Stimulated activated CD8-positive, alpha-beta memory T cell treated with anti-CD3 and anti-CD28 coated beads, Interleukin-4, amount 100 ng/mL, for 1 hour (primary cell): ENCODE measurements at places on chromosomes 1 and 21.

DNA sequence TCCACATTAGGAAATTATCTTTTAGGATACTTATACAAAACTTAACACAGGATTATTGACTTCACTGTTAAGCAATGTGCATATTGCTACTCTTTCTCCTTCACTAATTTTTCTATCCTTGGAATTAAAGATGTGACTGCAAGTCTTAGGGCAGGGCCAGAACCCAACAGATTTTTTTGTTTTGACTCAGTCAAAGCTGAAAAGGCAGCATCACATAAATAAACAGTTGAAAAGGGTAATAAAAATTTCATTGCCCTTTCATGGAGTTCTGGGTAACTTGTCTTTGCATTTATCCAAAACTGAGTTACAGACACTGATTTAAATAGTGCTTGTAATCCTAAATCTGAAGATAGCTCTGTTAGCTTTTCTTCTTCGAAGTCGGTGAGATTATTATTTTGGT, 1.9 kb upstream of the TMEM35B start:
- no peak for DNase-seq

DNA sequence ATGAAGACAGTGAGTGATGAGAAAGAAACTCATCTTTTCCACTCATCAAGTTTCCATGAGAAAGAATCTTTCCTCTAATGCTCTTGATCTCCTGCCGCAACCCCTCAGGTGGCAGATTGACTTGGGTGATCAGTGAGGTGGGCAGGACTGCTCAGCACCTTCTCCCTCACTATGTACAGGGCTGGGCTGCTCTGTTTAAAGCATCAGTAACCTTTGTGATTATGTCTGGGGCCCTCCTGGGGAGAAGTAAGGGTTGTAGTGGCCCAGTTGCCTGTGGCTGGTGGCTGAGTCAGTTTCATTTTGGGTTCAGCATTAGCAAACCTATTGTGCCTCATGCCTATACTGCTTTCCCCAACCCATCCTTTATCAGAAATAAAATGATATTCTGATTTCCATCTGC, 366.0 kb downstream of the TTLL7 start:
- DNase-seq: no peak

- DNase-seq: peak; percentile 7
Observed at GRCh38 chr1:21289700-21290545, at the start of gene ECE1. Gene ECE1 (minus strand): TSS chr1:21290463. CDS start chr1:21290414, 49 bp downstream.

DNA sequence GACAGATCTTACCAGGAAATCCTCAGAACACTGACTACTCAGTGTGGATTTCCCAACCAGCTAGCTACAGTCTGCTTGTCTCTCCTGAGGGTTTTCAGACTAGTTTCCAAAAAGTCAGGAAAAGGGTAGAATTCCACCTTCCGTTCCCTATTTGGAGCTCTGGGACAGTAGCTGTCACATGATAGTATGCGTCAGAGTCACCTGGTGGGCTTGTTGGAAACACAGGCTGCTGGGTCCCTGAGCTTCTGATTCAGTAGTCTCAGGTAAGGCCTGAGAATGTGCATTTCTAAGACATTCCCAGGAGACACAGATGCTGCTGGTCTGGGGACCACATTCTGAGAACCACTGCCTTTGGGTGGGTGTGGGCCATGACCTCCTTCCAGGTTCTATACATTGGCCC, 272.5 kb downstream of the DISC1 start:
- DNase-seq: no peak

DNA sequence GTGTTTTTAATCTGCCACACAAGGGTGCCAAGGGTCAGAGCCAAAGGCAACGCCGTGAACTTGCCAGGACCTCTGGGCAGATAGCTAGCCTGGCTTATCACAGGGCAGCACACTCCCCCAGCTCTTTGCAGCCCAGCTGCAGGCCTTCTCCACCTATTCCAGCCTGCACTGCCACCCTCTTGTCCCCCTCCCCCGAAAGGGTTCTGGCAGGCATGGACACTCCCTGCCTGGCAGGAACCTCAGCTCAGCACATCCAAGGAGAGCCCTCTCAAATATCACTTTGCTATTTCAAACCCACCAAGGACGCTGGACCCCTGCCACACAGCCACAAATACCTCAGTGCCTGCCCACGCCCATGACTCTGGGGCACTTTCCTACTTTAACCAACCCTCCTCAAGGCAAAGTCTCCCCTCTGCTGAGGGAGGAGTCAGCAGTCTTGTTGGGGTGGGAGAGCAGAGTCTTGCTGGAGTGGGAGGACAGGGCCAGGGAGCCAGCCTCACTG, 9.1 kb downstream of the SSBP3 start:
- no peak for DNase-seq

GRCh38 chr1:55725378-55725777, 510.2 kb upstream of the USP24 start:
- DNase-seq: no peak

DNA sequence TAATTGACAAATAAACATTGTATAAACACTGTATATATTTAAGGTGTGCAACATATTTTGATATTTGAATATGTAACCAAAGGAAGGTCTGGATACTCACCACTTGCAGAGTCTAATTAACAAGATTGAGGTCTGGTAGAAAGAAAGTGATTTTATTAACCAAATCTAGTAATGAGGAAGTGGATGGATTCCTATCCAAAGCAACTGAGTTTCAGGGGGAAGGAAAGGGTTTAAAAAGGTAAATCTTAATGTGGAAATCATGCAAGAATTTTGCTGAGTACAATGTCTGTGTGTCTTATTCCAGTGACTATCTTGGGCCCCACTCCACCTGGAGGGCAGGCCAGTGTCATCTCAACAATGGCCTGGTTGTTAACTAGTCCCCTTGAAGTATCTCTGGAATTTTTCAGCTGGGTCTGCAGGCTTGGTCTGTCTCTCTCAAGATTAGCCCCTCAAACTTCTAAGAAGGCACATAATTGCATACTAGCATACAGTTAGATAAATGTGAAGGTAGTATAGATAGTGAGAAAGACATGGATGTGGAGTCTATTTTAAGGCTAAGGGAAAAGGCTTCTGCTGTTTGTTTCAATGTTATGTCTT, 262.7 kb upstream of the RGS18 start:
- DNase-seq: no peak

DNA sequence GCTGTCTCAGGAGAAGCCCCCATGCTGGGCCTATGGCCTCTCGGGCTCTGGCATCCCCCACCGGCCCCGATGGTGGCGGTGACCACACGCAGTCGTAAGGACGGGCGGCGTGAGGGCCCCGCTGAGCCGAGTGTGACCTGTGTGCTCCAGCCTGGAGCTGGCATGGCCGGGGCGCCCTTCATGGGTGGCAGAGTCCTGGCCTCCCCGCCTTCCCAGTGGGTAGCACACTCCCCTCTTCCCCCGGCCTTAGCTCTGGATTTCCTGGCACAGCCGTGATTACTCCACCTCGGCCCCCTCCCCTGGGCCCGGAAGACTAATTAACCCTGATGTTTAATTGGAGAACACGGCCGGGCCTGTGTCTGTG, 44.6 kb downstream of the SLX9 start:
- no peak for DNase-seq

GRCh38 chr1:53450225-53450624, 9.0 kb upstream of the DMRTB1 start:
- DNase-seq: no peak

DNA sequence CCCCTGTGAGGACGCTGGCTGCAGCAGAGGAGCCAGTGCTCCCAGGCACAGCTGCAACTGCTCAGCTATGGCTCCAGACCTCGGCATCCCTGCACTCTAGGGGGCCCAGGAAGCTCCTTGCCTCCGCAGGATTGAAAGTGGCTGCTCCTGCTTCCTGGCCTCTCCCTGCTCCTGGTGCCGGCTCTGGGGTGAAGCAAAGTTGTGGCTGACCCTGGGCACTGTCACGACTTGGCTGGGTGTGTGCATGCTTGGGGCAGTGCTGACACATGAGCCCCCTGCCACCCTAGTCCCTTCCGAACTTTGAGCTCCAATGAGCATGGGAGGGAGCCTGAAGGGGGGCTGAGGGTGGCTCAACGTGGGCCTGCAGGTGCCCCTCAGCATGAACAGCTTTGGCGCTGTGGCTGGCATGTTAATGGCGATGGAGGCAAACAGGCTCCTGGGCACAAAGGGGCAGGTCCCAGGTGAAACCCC, 1512.2 kb downstream of the KCNT2 start:
- no peak for DNase-seq

- DNase-seq: no peak
Observed at GRCh38 chr1:39021426-39021825, 4.7 kb upstream of the NDUFS5 start.

- DNase-seq: no peak
Observed at GRCh38 chr1:6962478-6962995, 177.3 kb downstream of the CAMTA1 start.

- no peak for DNase-seq
Observed at GRCh38 chr1:201751872-201752271, 77.1 kb upstream of the IPO9 start.

GRCh38 chr1:10511494-10511885, 36.7 kb downstream of the PEX14 start:
- DNase-seq: no peak

- DNase-seq: no peak
Observed at GRCh38 chr1:115343200-115343737, 5.2 kb upstream of the NGF start.

GRCh38 chr1:76759950-76760349, 107.3 kb upstream of the ST6GALNAC5 start:
- no peak for DNase-seq

DNA sequence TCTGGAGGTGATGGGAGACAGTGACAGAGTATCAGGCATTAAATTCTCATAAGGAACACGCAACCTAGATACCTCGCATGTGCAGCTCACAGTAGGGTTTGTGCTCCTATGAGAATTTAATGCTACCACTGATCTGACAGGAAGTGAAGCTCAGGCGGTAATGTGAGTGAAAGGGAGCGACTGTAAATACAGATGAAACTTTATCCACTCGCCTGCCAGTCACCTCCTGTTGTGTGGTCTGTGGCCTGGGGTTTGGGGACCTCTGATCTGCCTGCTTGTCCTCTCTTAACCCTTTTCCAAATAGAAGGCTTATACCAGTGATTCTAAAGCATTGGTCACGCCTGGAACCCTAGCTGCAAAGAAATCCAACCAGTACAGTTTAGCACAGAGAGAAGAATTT, 15.3 kb downstream of the GABPA start:
- no peak for DNase-seq

DNA sequence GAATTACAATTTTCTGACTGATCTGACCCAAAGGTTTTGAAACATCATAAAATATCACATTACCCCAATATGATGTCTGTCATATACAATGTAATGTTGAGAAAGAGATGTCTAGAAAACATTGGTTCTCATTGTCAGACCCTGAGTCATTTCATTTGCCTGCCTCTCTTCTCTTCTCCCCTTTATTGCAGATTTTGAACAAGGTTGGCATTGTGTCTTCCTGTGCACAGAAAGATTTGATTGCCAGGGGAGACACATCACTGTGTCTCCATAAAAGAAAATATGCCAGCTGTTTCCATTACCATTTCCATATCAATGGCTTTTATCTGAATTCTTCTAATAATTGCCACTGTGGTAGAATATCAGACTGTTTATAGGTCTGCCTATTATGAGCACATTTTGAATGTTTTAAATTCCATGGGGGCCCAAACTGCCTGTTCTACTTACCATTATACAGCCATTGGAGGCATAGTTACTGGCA, 65.6 kb downstream of the IFI44 start:
- no peak for DNase-seq

DNA sequence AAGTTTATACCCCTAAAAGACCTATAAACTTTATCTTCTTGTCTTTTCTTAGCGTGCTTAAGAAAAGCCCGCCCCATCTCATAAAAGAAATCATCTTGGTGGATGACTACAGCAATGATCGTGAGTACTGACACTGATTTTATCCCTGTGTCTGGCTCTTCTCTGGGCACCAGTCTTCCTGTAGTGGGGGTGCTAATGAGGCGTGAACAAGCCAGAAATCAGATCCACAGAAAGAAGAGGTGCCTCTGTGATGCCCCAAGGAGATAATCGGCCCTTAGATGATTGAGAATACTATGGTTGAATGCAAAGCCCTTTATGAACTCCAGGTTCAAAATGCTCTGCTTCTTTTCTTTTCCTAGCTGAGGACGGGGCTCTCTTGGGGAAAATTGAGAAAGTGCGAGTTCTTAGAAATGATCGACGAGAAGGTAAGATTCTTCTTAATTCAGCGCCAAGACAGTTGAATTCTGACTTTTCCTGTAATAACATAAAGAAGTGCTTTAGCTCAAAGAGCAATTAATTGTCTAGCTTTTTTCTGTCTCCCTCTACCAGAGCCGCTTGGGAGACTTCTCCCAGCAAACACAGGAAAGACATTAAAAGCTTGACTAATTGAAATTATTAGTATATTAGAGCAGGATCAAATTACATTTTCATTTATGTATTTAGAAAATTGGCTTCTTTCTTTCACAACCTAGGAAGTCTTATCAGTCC, 169.4 kb downstream of the GALNT2 start:
- no peak for DNase-seq

DNA sequence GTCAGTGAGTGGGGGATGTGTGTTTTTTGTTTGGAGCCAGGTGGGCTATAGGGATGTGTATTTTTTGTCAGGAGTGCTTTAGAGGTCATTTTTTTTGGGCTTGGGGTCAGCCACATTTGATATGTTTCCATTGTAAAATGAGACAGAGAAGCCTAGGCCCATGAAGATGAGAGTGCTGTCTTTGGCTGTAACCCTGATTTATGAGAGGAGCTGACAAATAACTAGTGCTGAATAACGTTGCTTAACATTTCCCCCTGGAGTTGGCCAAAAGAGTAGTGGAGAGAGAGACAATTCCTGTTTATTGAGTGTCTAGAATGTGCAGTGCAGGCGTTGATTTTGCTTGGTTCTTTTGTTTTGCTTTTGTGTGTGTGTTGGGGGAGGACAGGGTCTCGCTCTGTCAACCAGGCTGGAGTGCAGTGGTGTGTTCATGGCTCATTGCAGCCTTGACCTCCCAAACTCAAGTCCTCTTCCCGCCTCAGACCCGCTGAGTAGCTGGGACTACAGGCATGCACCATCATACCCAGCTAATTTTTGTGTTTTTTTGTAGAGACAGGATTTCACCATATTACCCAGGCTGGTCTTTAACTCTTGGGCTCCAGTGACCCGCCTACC, 64.7 kb downstream of the S1PR1 start:
- DNase-seq: no peak

DNA sequence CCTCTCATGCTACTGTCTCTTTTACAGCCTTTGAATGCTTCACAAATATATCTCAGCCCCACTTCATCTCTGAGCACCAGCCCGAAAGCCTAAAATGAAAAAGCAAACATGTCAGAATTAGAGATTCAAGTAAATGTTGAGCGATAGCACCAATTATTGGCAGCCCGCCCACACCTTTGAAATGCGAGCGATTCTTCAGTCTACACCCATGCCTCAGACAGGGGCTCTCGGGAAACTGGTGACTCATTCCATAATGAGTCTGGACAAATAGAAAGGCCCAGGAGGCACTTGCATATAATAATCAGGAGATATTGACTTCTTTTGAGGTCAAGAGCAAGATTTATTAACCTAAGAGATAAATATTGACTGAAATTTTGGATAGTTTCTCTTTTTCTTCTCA, 487.3 kb upstream of the PTBP2 start:
- DNase-seq: no peak

- no peak for DNase-seq
Observed at GRCh38 chr1:177824508-177824982, 145.3 kb downstream of the SEC16B start.
